ENCODE measurements at places on chromosomes 6 and 20.

DNA sequence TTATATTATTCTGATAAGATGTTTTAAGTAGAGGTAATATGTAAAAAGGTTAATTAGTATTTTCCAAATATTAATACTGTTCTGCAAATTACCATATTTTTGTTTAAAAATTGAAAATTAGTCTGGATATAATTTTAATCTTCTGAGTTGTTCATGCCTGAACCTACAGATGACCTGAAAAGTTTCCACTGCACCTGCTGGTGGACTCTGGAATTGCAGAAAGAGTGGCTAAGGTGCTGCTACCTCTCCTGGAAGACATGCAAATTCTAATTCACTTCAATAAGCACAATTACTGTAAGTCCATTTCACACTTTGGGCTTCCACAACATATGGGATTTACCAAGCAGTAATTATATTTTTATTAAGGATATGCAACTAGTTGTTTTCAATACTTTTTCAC lies 77.7 kb upstream of the OLIG3 start:
- DNase-seq, result peak; percentile 73

DNA sequence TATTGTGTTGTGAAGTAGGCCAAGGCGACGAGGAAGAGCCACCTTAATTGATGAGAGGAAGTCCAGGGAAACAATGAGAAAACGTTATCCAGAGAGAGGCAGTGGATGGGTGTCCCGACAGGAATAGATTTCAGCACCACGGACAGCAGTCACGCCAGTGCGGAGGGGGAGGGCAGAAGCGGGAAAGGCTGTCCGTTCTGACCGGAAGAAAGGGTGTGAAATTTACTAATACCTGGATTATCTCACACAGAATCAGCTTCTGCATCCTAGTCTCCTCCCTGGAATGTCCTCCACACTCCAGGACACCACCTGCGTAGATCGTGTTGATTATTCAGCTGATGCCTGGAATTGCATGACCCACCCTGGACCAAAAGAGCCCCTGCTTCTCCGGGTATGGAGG lies 7.4 kb upstream of the BPIFA3 start:
- peak; percentile 4 for DNase-seq

GRCh38 chr6:33458676-33459075 lies 4.3 kb downstream of the ZBTB9 start:
- no peak for DNase-seq

DNA sequence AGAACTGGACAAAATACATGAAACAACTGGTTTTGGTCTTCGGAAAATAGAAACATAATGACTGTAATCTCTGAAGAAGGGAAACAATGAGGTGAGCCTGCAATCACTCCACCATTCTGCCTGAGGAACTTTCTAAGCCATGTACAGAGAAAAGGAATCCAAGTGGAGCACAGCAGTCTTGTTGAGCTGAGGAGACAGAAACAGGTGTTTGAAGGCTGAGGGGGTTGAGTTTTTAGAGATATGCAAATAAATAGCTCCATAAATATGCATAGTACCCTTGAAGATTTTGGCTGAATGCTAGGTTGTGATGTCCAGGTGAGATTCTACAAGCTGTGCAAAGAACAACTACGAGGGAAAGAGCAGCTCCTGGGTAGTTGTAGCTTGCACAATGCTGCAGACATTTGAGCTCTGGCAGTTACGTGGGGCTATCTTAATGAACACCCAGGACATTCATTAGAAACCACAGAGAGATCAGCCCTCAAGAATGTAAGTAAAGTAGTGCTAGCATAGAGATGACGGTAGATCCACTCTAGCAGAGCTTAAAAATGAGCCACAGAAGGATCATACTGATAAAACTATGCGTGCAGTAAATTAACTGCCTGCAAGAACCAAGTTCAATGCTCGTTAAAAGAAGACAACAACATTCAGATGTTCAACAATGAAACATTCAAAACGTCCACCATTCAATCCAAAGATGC lies 24.3 kb downstream of the TUBB2B start:
- no peak for DNase-seq

DNA sequence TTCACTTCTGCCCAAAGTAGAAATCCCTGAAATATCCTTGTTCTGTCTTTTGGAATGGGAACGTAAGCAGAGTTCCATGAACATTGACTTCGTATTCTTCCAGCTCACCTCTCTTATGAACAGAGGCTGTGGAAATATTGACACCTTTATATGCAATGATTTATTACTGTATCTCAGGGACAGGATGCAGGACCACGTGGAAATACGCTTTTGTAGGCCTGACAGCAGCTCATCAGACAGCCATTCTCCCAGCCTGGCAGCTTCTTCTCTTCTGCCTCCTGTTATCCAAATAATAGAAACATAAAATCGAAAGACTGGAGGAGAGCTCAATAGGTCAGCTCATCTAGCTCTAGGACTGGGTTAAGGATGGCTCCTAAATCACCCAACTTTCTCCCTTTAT lies 106.2 kb upstream of the DTNBP1 start:
- DNase-seq, result no peak

- no peak for DNase-seq
These were observed 14.7 kb downstream of the KLHL32 start for GRCh38 chr6:96939007-96939805.

DNA sequence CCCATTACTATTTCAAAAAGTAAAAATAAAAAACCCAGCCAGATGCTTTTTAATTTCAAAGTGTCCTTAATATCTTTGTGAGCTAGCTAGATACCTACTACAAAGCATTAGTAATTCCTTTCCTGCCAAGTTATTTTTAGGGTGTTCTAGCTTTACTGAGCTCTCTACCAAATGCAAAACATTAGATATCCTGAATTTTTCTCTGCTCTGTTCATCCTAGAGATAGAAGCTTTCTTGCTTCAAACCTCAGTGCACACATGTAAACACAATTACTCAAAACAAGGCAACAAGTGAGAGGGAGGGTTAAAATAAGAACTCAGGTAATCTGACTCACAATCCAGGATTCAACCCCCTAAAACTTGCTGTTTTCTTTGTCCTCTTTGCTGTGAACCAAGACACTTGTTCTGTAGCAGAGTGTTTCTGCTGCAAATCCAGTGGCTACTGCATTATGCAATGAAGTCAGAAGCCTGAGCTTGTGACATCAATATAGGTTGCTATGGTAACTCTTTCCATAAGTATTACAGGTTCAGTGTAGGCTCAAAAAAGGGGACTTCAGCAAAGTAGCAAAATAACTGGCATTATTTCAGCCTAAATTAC lies 72.6 kb upstream of the STXBP5 start:
- DNase-seq, result no peak
